ENCODE measurements at places on chromosomes 6 and 20.

DNA sequence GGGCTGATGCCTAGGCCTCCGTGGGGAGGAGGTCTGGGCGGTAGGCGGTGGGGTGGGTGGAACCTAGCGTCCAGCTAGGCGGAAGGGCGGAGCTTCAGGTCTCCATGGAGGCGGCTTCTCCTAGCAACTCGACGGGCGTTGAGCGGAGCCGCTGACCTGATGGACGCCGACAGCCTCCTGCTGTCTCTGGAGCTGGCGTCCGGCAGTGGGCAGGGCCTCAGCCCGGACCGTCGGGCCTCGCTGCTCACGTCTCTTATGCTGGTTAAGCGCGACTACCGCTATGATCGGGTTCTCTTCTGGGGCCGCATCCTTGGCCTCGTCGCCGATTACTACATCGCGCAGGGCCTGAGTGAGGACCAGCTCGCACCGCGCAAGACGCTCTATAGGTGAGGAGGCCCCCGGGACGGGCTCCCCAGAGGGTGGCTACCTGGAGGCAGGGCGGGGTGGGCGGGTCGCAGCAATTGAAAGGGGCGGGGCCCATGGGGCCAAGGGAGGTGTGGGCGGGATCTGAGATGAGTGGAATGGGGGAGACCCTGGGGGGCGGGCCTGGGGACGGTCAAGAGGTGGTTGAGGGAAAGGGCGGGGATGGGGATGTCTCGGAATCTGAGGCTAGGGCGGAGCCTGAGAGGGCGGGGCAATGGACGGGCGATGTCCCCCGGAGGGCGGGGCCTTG, at the start of gene RSPH9:
Gene RSPH9 (plus strand): TSS at position 97 of the 673 bp plus-strand sequence. CDS start 63 bp downstream, at position 160.
- DNase-seq, result peak; percentile 81

GRCh38 chr6:54706844-54707605, 139.5 kb upstream of the FAM83B start:
- no peak for DNase-seq

GRCh38 chr20:59139998-59140397, 23.6 kb upstream of the ZNF831 start:
- no peak for DNase-seq

GRCh38 chr6:169250660-169251059, 3.0 kb downstream of the THBS2 start:
- DNase-seq, result no peak

DNA sequence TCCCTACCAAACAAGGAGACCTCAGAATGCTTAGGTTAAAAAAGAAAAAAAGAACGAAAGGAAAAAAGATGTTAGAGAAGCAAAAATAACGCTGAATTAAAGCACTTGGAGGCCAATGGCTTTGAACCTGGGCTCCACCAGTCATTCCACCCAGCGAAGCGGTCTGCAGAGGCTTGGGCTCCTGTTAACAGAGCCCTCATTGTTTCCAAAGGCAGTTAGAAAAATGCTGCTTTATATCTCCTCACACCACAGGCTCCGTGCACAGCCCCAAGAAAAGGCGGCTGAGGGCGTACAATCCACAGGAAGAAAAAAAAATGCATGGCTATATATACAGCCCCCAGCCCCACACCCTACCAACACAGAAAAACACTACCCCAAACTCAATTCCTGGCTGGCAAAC, 255.9 kb downstream of the FOXC1 start:
- DNase-seq, result peak; percentile 40

GRCh38 chr6:134247231-134247833, 70.6 kb downstream of the SGK1 start:
- no peak for DNase-seq

DNA sequence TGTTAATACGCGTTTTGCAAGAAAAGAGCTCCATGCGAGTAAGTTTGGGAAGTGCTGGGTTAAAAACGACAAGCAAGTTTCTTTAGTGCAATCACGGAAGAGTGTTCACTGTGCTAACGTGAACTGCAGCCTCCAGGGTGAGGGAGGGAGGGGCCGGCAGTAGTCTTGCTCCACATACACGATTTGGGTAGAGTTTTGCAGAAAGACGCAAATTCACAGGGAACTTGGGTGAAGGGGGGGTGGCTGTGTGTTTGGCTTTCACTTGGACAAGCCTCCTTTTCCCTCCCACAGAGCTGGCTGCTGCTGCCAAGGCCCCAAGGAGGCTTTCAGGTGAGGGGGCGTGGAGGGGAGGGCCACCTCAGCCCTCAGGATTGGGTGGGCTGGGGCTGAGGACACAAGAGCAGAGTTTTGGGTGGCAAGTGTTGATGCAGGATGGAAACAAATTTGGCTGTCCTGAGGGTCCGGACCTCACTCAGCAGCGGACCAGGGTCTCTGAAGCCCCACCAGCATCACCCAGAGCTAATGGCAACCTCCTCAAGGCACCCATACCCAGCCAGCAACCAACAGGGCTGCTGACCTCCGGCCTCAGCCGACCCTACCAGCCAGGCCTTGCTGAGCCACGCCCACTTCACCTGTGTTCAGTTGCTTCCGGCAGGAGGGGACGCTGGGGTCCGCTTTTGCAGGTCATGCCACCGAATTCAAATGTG, 204.5 kb downstream of the ERMARD start:
- DNase-seq, result no peak

GRCh38 chr6:34333858-34334257, 58.6 kb downstream of the NUDT3 start:
- DNase-seq, result no peak

- no peak for DNase-seq
Observed at GRCh38 chr20:18506744-18507143, 996 bp upstream of the SEC23B start.

DNA sequence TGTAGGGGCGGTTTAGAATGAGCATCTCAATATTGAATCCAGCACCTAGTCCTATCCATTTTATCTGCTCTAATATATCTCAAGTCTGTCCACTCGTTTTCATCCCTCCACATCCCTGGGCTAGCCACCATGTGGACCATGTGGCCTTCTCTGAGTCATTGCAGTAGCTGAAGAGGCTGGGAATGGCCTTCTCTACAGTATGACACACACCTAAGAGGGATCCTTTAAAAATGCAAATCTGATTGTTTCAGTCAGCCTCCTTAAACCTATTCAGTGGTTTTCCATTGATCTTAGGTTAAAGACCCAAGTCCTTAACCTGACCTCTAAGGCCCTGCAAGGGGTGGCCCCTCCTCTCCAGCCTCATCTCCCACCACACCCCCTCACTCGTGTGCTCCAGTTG, 9.4 kb downstream of the RING1 start:
- DNase-seq, result no peak

DNA sequence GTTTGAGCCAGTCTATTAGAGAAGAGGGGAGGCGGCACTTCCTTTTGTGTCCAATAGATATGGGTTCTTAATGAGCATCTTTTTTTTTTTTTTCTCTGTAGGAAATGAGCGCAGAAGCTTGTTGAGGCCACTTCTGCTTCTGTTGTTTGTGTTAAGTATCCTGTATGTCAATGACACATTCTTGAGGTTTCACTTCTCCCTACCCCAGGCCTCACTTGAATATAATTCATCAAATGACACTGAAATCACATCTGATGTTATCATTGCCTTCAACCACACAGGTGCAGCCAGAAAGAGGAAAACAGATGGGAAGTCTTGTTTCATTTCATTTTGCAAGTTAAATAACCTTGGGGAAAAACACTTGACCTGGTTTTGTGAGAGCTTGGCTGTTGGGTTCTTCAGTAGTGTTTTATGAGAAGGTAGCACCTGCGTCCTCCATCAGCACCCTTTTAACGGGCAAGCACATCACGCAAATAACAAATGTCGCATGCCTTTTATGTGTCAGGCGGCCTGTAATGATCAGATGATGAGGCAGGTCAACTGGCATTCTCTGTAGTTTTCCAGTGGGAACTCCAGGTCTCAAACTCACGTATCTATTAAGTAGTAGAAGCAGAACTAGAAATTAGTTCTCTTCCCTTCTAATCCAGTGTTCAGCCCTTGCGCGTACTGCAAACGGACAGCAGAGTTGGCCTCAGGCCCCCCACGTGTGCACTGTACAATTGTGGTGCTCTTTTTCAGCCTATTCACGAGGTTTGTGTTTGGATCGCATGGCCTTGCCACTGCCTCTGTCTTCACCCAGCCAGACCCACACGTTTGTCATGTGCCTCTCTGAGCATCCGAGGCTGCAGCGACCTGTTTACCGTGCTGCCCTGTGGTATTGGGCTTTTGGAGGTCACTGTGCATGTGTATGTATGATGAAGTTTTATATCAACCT, 23.5 kb downstream of the PLEKHG1 start:
- no peak for DNase-seq

- DNase-seq, result no peak
Observed at GRCh38 chr6:34595332-34596184, 39.4 kb upstream of the SPDEF start.
